ENCODE measurements at places on chromosomes 1 and 21.

GRCh38 chr1:163933437-163933836, 611.7 kb downstream of the NUF2 start:
- no peak for DNase-seq

- DNase-seq = no peak
Observed at GRCh38 chr21:29305561-29305960, 6.8 kb downstream of the BACH1 start.

- peak; percentile 89 for DNase-seq
Observed at GRCh38 chr1:233326811-233327650, 493 bp upstream of the MAP3K21 start.

GRCh38 chr21:32411350-32412161, 950 bp upstream of the EVA1C start:
- DNase-seq = peak; percentile 46

DNA sequence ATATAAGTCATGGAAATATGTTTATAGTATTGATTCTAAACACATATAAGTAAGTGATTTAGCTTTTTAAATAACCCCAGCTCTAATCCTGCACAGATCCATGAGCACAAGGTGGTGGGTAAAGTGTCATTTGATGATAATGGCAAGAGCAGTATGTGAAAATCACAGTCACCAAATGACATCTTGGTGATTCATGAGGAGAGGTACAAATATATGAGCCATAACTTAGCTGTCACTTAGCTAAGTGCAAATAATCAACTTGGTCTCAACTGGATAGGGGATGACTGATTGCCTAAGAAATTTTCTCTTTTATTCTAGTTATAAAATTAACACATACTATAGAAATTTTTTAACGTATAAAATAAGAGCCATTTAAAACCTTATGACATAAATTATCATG, 198.1 kb downstream of the ZZZ3 start:
- DNase-seq = no peak

DNA sequence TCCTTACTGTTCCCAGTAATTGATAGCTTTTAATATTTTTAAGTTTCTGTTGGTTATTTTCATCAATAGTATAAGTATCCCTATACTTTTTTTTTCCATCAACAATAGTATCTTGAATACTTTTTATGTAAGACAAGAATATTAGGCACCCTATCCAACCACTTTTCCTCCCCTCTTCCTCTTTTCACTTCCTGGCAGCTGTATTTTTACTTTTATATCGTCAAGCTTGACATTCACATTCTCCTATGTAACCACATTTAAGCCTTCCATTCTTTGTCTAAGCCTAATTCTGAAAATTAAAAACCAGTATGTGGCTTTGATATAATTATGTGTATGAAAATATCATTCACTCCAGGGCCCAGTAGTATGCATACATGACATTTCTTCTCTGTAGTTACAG, 9.3 kb downstream of the TMEM39B start:
- no peak for DNase-seq

DNA sequence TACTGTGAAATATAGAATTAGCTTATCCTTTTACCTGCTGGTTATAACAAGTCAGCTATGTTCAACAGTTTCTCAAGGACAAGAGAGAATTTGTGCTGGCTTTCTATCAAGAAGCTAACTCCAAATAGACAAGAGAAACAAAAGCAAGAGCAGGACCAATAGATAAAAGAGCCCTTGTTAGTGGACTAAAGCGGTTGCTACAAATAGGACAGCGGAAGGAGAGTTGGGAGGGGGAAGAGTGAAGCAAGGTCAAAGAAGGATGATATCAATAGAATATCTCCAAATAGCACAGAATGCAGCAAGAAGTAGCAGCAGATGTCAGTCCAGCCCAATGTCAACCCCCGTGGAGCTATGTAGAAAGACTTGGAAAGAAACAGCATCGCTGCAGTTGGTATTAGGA, 53.0 kb upstream of the AKT3 start:
- no peak for DNase-seq

DNA sequence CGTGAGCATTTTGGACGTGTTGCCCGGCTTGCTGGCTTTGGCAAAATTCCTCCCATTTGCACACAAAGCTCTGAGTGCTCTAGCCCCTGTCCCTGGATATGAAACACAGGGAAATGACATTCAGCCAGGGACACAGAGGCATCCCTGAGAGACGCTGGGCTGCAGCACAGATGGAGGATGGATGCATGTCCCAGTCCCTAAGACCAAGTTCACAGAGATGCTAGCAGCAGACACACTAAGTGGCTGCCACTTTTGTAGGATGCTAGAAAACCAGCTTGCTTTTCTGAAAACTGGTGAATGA, 12.5 kb downstream of the ACTRT2 start:
- DNase-seq = no peak

DNA sequence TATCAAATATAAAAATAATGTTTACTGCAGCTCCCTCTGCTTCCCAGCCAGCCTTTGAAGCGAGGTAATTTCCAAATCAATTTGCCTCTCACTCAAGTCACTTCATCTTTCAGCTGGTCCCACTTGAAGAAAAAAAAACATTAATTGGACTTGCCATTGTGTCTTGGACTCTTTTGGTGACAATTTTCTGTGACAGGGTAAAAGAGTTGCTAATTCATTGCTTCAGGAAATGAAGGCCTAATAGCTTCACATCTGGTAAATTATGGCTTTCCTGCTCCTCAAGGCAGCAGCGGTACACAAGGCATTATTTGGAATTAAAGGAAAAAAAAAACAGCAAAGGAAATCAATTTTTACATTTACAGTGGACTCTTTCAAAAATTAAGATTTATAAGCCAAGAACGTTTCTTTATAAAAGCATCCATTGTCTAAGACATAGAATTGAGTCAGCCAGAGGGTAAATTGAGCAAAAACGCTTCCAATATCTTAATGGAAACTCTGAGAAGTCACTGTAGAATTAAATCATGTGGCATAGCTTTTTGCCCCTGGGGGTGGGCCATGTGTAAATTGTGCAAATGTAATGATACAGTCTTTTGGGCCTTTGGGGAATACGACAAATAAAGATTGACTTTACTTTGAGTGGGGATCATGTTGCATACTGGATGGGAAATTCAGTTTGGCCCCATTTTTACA, 102.5 kb downstream of the LYPLAL1 start:
- no peak for DNase-seq

- no peak for DNase-seq
Observed at GRCh38 chr1:238951809-238952208, 434.6 kb upstream of the CHRM3 start.

DNA sequence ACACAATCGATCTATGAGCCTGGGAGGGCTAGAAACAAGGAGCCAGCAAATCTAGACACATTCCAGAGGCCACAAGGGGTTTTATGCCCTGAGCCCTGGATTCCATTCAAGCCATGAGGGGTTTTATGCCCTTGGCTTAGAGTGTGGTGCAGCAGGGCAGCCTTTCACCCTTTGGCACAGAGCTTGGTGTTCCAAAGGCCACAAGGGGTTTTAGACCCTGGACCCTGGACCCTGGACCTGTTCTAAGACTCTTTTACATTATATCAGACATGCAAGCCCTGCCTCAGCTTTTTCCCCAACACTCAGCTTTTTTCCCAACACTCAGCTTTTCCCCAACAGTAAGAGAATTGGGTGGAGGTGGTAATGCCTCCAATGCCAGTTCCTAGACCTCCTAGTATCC, 13.3 kb downstream of the MSTO1 start:
- DNase-seq = no peak

GRCh38 chr1:232451506-232451905, 178.4 kb downstream of the SIPA1L2 start:
- DNase-seq = no peak
